ENCODE measurements at places on chromosomes 2 and 18. TPM values are rescaled to one million over a fixed set of nuclear protein-coding genes. Genes with fewer than 3 reads are reported as not detected.

The KCNJ13 gene
- not detected for total RNA-seq

The SPP2 gene
- not detected for total RNA-seq

The WIPF1 gene
- 483 TPM for total RNA-seq

The FN1 gene
- not detected for total RNA-seq

The RAB6D gene
- total RNA-seq = not detected

The ASB18 gene
- total RNA-seq = not detected

DNA sequence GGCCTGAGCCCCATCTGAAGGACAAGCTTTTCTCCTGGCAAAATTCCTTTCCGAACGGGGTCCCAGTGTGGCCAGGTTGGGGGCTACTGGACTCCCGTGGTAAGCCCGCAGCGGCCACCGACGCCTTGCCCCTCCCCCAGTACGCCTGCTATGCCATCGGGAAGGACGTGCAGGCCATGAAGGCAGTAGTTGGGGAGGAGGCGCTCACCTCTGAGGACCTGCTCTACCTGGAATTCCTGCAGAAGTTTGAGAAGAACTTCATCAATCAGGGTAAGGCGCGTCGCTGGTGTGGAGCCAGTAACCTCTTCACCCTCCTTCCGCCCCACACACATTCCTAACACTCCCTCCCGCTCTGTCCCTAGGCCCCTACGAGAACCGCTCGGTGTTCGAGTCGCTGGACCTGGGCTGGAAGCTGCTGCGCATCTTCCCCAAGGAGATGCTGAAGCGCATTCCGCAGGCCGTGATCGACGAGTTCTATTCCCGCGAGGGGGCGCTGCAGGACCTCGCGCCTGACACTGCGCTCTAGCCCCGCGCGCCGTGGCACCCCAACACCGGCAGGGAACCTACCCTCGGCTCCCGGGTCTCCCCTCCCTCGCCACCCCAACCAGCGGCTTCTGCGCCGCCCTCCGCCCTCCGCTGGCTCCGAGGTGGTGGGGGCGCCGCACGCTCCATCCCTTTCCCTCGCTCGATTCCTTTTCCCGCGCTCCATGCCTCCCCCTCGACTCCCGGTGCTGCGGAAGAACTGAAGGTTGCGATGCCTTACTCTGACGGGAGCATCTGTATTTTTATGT lies 13.6 kb upstream of the ANKRD53 start:
- no peaks in the 10 kb centered on the region for H3K36me3 ChIP-seq
- peak; percentile 80 for DNase-seq
- peak overlapping the region; percentile 55 for H3K4me3 ChIP-seq
- H3K4me1 ChIP-seq = peaks cover 5% of the 10 kb centered on the region

GRCh38 chr2:143839456-143839855 lies 680.5 kb downstream of the ZEB2 start:
- H3K4me3 ChIP-seq = no peak overlapping the region
- no peak overlapping the region for H3K27ac ChIP-seq
- DNase-seq = no peak
- H3K36me3 ChIP-seq = no peaks in the 10 kb centered on the region
- H3K4me1 ChIP-seq = no peaks in the 10 kb centered on the region
- H3K27me3 ChIP-seq = no peaks in the 10 kb centered on the region

DNA sequence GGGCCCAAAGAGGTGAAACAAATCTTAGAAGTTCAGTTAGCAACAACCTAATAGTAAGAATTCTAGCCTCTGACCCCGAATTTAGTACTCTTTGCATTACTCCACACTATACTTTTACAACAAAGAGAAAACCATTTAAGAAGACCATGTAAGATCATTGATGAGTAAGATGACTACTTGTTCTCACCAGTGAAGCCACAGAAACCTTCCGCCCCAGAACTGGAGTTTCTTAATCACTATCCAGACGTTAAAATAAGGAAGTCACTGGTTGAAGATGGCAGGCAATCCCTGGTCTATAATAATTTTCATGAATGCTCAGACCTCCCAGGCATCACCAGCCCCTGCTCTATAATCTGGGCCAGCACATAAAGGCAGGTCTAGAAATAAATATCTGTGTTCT lies 95.0 kb downstream of the TMEM163 start:
- no peaks in the 10 kb centered on the region for H3K4me1 ChIP-seq
- H3K4me3 ChIP-seq = no peak overlapping the region
- H3K27ac ChIP-seq = no peak overlapping the region
- no peak for DNase-seq

DNA sequence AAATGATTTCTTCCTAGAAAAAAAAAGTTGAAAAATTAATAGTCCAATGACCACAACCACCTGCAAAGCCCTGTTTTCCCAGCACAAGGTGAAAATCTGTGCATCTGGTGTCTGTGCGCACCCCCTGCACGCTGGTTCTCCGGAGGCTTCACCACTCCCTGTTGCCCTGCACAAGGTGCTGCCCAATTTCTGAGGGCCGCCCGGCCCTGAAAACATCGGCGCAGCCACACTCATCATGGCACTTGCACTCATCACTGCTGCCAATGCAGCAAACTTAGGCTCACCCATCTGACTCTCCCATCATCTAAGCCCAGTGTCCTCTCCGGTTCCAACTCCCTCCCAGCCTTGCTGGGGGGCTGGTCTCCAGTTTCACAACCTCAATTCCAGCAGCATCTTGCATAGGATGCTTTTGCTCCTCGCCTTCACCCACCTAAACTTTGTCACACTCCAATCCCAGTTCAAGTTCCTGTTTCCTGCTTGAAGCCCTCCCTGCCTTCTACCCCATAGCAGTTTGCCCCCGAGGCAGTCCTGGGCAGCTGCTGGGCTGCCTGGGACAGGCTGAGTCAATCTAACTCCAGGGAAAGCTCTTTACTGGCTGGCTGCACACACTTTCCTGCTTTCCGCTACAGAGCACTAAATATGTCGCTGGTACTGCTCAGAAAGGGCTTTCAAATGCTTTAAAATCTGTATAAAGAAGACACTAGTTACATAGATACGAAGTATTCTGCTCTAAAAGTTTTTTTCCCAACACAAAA lies 522.5 kb upstream of the ID2 start:
- H3K27me3 ChIP-seq = no peaks in the 10 kb centered on the region
- DNase-seq = no peak
- no peaks in the 10 kb centered on the region for H3K36me3 ChIP-seq
- no peaks in the 10 kb centered on the region for H3K4me1 ChIP-seq
- no peak overlapping the region for H3K4me3 ChIP-seq
- H3K27ac ChIP-seq = no peak overlapping the region

DNA sequence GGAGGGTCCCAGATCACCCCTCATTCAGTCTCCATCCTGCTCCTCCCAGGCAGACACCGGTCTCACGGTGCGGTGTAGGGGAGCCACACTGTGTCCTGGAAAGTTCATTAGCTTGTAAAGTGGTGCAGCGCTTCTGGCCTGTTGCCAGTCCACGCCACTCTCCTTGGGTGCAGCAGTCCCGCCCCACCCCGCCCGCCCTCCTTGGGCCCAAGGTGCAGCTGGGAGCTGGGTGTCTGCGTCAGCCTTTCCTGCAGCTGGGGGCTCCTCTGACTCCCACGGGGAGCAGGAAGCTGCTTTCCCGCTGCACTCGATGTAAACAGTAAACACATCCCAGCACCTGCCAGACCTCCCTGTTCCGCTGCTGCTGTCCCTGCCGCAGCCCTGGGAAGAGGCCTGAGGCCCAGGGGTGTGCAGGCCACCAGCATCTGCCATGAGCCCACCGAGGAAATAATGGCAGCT lies 53.8 kb upstream of the ASB18 start:
- H3K27ac ChIP-seq = no peak overlapping the region
- DNase-seq = no peak
- no peaks in the 10 kb centered on the region for H3K27me3 ChIP-seq
- H3K36me3 ChIP-seq = no peaks in the 10 kb centered on the region
- no peak overlapping the region for H3K4me3 ChIP-seq

DNA sequence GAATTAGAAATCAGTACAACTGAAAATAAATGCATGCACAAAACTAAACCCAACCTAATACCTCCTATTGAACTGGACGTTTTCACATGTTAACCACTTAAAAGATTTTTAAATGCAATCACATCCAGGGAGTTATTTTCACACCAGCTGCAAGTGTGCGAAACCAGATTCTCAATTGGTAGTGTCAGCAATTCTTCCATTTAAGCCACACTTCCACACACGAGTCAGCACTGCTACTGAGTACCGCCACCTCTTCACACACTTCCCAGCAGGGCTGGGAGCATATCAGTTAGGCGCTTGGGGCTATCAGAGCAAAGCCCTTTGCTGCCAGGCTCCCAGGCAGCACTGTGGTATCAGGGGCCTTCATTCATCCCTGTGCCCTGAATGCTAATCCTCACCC lies 14.2 kb downstream of the ERCC3 start:
- peaks cover 69% of the 10 kb centered on the region for H3K36me3 ChIP-seq
- DNase-seq = no peak
- H3K27me3 ChIP-seq = no peaks in the 10 kb centered on the region
- H3K4me1 ChIP-seq = no peaks in the 10 kb centered on the region
- no peak overlapping the region for H3K4me3 ChIP-seq

- H3K36me3 ChIP-seq = no peaks in the 10 kb centered on the region
- H3K4me1 ChIP-seq = peaks cover 98% of the 10 kb centered on the region
- DNase-seq = no peak
- H3K4me3 ChIP-seq = no peak overlapping the region
Measured at GRCh38 chr2:98459496-98460175, 15.0 kb downstream of the INPP4A start.

- no peaks in the 10 kb centered on the region for H3K27me3 ChIP-seq
- peak overlapping the region; percentile 36 for H3K4me3 ChIP-seq
- H3K36me3 ChIP-seq = no peaks in the 10 kb centered on the region
- no peak for DNase-seq
- no peak overlapping the region for H3K27ac ChIP-seq
Measured at GRCh38 chr2:112137516-112138158, 548 bp upstream of the FBLN7 start.

DNA sequence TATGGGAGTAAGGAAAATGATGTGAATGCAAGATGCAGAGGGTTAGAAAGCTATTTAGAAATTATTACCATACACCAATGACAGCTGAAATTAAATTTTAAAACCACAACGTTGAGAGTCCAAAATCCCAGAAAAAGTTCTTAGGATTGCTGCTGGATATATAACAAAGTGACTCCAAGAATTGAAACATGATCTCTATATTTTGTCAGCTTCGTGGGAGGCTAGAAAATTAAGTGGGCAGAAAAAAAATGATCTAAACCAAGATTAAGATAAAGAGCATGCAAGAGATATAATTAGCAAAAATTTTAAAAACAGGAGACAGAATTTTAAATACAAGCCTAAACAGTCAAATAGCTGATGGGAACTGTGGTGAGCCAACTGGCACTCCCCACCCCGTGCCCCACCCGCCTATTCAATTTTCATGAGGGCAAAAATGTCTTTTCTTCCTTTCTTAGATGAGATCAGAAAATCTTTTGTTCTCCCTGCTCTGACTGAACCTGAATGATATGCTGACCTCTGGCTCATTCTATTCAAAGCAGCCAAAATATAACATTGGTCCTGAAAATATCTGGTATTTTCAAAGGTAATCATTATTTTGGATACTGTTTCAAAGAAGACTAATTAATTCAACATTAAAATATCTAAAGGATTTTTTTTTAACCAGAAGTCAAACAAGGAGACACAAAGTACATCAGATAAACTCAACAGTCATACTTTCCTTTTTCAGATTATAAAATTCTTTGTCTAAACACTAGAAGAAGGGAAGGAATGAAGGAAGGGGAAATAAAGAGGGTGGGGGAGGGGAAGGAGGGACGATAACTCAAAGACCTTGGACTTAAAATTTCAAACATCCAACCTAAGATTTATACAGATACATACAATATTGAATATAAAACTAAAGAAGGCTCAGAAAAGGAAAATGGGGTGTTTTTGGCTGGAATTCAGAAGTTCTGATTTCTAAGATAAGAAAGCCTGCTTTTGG lies 12.2 kb downstream of the KANSL3 start:
- DNase-seq = no peak
- peaks cover under 1% of the 10 kb centered on the region for H3K4me1 ChIP-seq
- peaks cover 37% of the 10 kb centered on the region for H3K36me3 ChIP-seq
- no peak overlapping the region for H3K4me3 ChIP-seq
- H3K27me3 ChIP-seq = no peaks in the 10 kb centered on the region

- no peak overlapping the region for H3K4me3 ChIP-seq
- no peaks in the 10 kb centered on the region for H3K36me3 ChIP-seq
- no peaks in the 10 kb centered on the region for H3K27me3 ChIP-seq
- no peak overlapping the region for H3K27ac ChIP-seq
Measured at GRCh38 chr18:59094569-59094968, 45.1 kb upstream of the SEC11C start.

DNA sequence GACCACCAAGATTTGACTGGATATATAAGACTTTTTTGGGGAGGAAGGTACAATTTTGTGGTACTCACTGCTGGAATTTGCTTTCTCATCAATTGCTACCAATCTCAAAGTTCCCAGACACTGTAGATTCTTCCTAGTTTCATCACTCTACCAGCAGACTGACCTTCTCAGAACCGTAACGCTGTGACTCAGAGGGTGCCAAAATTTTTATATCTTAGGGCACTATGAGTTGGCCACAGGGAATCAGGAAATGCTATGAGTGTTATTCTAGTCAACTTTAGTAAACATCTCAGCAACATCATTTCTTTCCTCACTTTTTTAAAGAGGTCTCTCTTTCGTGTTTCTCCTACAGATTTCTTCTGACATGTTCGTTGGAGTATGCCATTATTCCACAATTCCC lies 499.0 kb downstream of the TMX3 start:
- H3K4me1 ChIP-seq = no peaks in the 10 kb centered on the region
- H3K4me3 ChIP-seq = no peak overlapping the region
- no peaks in the 10 kb centered on the region for H3K27me3 ChIP-seq
- H3K36me3 ChIP-seq = no peaks in the 10 kb centered on the region
- H3K27ac ChIP-seq = no peak overlapping the region
- DNase-seq = no peak

Measured in CD4-positive, alpha-beta memory T cell (primary cell).